ENCODE measurements at places on chromosomes 12 and 14.

DNA sequence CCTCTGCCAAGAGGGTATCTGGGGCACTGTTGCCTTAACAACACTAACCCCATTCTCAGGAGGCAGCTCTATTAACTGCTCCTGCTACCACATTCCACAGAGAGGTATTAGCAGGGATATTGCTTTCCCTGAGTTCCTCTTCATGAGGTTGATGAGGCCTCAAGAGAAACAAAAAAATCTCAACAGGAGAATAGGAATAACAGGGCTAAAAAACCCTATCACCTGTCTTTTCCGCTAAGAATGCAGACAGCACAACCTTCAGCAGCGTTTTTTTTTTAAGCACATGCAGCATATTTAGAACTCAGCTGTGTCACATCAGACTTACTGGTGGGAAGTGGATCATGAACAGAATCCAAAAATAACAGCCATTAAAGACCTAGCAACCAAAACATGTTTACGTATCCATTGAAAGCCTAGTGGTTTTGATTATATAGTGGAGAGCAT lies 29.2 kb downstream of the ATF7 start:
- DNase-seq = no peak

- no peak for DNase-seq
Measured at GRCh38 chr14:98507264-98507663, 764.7 kb downstream of the BCL11B start.

DNA sequence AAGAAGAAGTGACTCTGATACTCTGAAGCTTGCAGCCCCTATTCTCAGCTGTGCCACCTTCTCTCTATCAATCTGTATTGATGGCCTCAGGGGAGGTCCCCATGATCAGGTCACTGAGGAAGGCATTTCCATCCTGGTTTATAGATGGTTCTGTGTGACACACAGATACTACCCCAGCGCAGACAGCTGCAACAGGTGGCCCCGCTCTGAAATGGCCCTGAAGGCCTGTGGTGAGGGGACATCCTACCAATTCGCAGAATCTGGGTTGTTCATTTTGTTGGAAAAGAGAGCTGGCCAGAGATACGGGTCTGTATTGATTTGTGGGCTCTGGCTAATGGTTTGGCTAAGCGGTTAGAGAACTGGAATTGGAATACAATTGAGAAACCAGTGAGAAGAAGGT lies 21.7 kb downstream of the DLK1 start:
- DNase-seq = no peak

- DNase-seq = no peak
Measured at GRCh38 chr14:36627981-36628380, 33.7 kb upstream of the PAX9 start.

- no peak for DNase-seq
Measured at GRCh38 chr12:67456431-67456901, 187.3 kb downstream of the CAND1 start.

DNA sequence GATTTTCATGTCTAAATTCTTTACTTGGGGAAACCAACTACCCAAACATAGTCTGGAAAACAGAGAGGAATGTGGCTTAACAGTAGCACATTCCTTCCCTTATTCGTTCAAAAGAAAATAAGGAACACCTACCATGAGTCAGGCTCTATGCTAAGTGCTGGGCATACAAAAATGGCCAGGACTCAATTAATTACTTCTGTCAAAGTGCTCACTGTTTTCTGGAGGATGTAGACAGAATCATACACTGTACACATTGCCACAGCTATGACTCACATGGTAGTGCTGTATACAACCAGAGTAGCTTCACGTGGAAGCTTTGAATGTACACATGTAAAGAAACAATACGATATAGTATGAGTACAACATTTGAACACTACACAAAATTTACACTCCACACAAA lies 50.1 kb downstream of the SLC25A21 start:
- no peak for DNase-seq

GRCh38 chr12:108507971-108508642 lies 7.0 kb upstream of the FICD start:
- DNase-seq = no peak

DNA sequence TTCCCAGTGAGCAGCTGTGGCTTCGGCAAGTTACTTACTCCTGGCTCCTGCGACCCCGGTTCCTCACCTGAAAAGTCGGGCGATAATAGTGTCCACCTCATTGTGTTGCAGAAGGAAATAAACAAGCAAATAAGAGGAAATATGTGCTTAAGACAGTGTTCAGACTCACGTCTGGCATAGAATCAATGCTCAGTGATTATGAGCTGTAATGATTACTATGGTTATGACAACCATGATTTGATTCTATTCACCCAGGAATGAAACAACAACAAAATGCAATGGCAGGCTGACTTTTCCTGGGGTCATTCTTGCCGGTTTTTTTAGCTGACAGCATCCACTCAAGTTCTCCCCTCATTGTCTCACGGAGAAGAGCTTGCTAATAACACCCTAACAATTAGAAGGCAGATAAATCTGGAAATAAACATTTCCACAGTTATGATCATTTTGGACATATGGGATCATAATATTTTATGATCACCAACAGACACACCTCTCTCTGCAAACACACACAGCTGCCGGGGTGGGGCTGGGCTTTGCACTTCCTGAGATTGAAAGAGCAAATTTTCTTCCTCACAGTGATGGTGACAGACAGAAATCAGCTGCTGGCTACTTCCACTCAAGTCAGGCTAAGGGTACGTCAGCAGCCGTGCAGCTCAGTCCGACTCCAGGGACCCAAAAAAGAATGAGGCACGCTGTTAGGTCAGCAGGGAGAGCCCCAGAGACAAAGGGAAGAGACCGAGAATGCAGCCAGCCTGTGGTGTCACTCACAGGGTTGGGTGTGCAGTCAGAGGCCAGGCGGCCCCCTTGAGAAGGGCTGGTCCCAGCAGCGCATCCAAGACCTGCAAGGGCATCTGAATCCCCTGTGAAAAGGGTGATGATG lies 158.0 kb downstream of the RIMBP2 start:
- no peak for DNase-seq

DNA sequence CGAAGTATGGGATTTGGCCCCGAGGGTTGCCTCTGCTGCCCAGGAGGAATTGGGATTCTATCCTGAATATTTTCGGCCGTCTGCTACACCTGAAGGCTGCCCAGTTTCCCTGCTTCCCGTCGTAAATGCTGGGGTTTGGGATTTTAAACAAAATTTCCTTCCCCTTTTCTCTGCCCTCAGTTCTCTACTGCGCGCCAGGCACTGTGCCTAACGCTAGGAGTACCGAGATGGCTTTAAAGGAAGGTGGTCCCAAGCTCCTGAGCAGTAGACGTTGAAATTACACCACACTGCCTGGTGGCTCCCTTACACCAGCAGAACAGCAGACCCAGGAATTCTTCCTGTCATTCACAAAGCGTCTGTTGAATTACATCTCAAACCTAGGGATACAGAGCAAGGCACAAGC lies 566 bp upstream of the PRDM4 start:
- DNase-seq = no peak

DNA sequence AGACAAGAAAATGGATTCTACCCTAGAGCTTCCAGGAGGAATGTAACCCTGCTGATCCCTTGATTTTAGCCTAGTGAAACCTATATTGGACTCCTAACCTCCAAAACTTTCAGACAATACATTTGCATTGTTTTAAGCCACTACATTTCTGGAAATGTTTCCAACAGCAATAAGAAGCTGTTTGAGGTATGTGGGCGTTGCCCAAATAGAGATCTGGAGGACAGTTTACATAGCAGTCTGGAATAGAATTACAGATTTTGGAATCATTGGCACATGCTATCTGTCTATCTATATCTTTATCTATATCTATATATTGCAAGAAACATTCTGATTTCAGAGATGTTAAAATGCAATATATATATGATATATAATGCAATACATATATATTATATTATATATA lies 42.4 kb upstream of the EGLN3 start:
- no peak for DNase-seq

DNA sequence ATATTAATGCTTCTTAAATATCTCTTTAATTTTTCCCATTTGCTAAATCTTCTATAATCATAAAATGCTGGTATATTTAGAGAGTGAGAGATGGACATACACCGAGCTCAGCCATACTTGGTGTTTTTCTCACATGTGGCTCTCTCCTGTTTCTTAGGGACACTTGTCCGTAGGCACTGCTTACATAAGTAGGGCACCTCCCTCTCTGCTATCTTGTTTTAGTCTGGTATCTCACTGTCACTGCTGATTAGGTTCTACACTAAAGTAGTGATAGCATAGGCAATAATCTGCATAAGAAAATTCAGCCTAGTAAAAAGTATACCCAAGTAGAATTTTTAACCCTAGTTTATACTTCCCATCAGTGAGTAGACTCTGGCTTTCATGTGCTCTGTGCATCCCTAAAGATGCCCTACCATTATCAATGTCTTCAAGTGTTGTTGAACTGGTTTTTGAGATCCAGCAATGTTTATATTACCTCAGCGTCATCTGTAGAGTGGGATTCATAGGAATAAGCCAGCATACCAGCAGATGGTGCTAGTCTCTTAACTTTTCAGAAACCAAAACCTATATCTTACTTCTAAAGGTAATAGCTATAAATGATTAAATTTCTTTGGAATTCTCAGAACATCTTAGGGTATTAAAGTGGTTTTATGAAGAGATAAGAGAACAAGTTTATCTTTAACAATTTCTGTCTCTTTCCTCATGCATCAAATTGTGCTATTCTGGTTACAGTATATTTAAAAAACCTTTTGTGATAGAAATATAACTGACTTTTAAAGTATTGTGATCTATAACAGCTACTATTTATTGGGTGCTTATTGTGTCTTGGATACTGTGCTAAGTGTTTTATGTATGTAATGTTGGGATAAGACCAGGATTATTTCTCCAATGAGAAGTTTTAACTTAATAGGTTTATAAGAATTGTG lies 32.9 kb downstream of the ARID2 start:
- DNase-seq = no peak

DNA sequence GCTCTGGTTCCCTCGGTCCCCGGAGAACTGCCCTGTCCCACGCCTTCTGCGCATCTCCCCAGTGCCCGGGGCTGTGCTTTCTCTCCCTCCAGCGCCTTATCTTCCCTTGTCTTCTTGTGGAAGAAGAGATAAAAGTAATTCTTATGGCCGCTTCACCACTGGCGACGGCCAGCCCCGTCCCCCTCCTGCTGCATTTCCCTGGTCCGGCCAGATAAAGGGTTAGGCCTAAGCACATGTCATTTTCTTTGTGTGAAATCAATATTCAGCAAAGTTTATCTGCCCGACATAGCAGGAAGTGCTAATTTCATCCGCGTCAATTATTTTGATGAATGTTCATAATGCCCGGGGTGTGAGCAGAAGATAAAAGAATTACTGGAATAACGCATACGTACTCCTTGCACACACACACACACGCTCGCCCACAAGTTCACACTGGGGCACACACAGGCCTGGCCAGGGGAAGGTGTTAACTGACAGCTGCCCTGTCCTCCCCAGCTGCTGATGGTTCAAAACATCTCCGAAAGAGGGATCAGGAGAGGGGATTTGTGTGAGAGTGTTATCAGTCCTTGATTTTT lies 177.7 kb upstream of the LHX5 start:
- no peak for DNase-seq

- DNase-seq = peak; percentile 26
Measured at GRCh38 chr14:31419967-31420318, 407 bp downstream of the HEATR5A start.

DNA sequence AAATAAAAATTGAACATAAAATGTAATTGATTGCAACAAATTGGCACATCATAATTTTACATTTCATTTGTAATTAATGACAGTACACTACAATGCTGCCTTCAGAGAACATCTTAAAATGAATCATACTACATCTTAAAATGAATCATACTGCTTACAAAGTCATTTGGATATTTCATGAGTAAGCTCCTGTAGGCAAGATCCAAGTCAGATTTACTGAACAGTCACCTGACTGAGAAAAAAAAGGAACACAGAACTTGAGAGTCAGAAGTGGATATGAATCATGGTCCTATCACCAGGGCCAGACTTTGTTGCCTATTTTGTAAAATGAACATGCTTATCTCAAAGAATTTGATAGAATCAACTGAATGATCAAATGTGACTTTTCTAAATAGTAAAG lies 32.7 kb upstream of the FBLN5 start:
- DNase-seq = no peak

DNA sequence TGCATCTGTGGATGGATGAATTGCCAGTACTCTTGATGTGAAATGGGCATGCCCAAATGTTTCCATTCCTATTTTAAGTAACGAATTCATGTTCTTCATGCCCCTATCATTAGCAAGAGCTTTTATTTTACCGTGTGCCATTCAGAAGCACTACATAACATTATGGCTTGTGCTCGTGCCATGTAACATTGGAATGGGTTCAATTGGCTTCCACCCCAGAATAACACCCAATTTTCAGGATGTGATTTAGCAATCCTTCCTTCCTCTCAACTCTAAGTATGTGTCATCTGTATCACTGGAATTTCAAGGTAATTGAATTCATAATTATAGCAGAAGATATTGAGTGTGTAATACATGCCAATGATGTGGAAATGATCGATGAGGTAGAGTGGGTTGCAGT lies 145.8 kb upstream of the TMPO start:
- DNase-seq = no peak

- no peak for DNase-seq
Measured at GRCh38 chr12:99267038-99267437, 380.5 kb upstream of the GARIN6 start.

GRCh38 chr14:64082837-64083236 lies 211.3 kb downstream of the ESR2 start:
- DNase-seq = no peak

DNA sequence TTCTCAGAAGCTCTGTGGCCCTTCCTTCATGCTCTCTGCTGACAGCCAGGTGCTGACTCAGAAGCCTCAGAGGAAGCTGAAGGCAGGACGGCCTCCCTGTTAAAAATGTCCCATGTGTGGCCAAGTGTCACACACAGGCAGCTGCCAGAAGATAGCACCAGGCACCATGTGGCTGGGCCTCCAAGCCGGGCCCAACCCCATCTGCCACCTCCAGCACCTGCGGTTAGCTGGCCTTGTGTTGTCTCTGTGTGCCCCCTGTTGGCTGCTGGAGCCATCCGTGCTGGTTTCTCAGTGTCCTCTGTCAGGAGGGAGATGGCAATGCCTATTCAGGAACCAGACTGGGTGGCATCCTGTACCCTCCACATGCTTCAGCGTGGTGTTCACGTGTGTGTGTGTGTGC lies 63.2 kb downstream of the TSPAN11 start:
- DNase-seq = peak; percentile 21

- no peak for DNase-seq
Measured at GRCh38 chr12:109772622-109773321, 59.1 kb downstream of the FAM222A start.

Measured in activated CD4-positive, alpha-beta memory T cell treated with anti-CD3 and anti-CD28 coated beads, Interleukin-2, amount 10 ng/mL, durations not matched to agents 7 days and 5 days (primary cell).